KBM-7 (cell line): ENCODE measurements at places on chromosomes 1 and 21.

DNA sequence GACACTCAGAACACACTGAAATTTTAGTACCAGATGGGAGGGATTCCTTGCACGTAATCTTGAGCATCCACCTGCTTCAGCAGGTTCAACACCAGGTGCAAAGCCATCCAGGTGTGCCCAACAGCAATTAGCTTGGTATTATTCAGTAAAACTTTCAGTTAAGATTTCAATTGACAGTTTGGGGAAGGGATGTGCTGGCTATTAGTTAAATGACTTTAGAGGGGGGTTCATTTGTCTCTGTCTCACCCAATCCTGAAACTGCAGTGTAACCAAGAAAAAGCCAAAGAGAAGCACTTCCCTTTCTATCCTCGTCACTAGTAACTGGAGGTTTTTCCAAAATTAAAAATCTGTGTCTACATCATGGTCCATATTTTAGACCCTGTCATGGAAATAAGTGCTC, 90.9 kb downstream of the PIK3R3 start:
- no peak for DNase-seq

GRCh38 chr1:242828828-242829227, 304.3 kb upstream of the PLD5 start:
- DNase-seq: no peak

- DNase-seq: no peak
Observed at GRCh38 chr21:27082431-27083010, 115.6 kb upstream of the ADAMTS5 start.

GRCh38 chr1:208997726-208998312, 585.7 kb upstream of the CAMK1G start:
- DNase-seq: no peak

GRCh38 chr1:32989160-32990050, 24.8 kb upstream of the RNF19B start:
- peak; percentile 82 for DNase-seq

DNA sequence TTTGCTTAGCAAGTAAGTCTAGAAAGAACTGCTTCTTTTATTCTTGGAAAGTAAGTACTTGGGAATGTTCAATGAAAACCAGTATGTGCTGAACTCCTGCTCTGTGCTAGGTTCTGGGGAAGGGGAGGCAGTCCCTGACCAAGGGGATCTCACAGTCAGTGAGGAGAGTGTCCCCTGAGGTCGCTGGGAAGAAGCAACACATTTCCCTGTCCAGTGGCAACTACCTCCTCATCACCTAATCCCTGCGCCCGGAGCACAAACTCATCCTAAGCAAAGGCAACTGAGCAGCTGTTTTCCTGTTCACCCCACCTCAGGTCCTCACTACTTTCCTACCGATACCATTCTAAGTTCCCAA, 61.7 kb upstream of the ANGPTL1 start:
- no peak for DNase-seq

DNA sequence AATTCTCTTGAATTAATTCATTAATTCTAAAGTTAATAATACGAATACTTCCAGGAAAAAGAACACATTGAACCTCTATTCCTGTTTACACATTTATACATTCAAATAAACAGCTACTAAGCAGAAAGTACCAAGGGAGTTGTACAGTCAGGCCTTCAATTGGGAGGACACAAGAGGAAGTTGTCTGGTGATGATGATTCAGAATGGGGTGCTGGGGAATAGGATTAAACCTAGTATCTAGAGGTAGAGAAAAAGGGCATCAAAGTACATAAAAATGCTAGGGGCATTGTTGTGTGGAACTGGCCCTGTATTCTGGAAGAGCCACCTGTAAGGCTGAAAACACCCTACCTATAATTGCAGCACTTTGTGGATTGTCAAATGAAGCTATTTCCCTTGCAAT, 71.7 kb upstream of the MROH9 start:
- DNase-seq: no peak

DNA sequence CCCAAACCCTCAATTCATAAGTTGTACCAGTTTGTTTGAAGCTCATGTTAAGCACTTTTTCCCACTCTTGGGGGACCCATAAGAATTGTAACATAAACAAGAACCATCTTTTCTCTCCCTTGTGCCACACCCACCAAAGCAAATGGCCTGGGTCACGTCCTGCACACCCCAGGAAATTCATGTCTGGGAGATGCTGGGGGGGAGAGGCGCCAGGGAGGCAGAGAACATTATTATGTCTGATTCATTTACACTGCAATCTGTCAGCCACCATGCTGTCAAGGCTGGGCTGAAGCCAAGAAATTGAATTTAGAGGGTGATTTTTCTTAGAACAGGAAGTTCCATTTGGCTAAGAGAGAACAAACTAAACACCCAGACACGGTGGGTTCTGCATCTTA, 37.2 kb upstream of the IPO9 start:
- peak; percentile 71 for DNase-seq

- DNase-seq: no peak
Observed at GRCh38 chr1:58396150-58396549, 150.4 kb downstream of the OMA1 start.

- DNase-seq: no peak
Observed at GRCh38 chr1:82013702-82014101, 213.0 kb downstream of the ADGRL2 start.

GRCh38 chr21:26795866-26796329, 49.3 kb downstream of the ADAMTS1 start:
- no peak for DNase-seq

GRCh38 chr1:10299151-10299550, 88.8 kb downstream of the KIF1B start:
- DNase-seq: no peak

DNA sequence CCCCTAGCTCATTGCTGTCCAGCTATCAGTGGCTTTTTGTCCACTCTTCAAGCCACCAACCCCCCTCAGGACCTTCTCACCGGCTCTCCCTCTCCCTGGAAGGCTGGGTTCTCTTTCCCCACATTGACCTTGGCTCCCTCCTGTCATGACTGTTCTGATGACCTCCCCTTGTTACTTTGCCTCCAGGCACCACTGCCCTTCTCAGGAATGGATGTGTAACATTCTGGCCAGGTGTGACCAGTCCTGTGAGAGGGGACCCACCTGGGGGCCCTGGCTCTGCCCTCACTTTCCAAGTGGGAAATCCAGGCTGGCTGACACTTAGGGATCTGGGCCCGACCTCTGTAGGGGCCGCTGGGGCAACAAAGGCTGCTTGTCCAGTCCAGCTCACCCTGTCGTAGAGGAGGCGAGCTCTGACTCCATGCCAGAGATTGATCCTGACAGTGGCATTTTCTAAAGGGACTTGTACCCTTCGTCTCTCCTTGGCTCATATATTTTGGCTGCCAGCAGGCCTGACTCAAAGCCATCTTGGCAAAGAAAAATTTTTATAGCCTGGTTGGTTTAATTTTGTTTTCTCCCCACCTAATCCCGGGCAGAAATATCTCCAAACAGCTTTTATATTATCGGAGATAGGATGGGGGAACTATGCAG, 37.9 kb upstream of the USP24 start:
- DNase-seq: no peak

- DNase-seq: no peak
Observed at GRCh38 chr21:42734323-42734971, 81.0 kb downstream of the PDE9A start.

DNA sequence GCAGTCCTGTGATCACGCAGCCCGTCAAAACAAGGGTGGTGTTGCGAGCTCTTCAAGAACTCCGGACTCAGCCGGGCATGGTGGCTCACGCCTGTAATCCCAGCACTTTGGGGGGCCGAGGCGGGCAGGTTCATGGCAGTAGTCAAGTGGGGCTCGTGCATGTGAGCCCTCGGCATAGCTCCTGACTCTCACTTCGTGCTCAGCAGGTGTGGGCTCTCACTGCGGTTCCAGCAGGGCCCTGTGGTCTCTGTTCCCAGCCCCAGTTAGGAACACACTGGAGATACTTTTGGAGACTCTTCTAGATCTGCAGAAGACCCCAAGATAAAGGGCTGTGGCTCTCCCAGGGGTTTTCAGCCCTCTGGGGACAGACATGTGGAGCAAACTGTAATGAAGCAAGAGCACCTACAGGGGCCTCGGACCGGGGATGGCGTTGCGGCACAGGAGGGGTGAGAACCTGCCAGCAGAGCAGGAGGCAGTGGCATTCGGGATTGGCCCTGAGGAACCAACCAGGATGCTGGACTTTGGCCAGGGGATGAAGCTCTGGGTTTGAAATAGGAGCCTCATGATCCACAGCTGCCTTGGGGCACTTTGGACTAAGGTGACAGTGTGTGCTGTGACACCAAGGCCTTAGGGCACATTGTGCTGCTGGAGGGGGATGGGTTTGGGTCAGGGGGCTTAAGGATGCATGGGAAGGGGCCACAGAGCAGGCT, 443.2 kb downstream of the CAMTA1 start:
- no peak for DNase-seq

DNA sequence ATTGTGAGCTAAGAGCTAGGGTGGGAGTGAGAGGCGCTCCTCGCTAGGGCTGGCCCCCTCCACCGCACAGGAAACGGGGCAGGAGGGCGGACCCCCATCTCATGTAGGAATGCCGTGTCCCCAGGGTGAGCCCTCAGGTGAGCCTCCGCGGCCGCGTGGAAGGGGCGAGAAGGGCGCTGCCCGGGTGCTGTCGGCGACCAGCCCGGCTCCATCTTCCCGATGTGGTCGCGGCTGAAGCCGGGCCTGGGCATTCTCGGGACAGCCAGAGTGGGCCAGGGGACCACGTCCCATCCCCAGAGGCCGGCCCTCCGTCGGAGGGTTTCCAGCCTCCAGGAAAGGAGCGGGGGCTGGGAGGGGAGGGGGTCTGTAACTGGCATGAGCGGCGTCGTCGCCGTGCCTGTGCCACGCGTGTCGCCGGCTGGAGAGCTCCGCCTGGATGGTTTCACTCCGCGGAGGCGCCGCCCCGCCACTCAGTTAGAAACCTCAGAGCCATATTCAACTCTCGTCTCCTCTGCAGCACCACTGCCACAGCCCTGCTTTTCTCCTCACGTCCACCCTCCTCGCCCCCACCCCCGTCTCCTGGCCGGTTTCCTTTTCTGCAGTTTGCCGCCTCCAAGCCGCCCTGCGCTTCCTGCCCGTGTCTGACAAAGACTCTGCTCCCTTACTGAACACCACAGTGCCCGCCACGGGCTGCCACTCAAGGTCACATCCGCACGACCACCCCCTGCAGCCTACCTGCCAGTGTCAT, at the start of gene TMEM269:
Gene TMEM269 (plus strand): TSS at position 46 of the 748 bp plus-strand sequence. CDS start 4,903 bp downstream, outside the sequence.
- no peak for DNase-seq

- DNase-seq: no peak
Observed at GRCh38 chr21:42248783-42249597, 30.1 kb downstream of the ABCG1 start.
